ENCODE measurements at places on chromosomes 7 and 10.
A peak's percentile ranks its signal among the peaks of the same experiment; 100 is the strongest.

- DNase-seq = no peak
Measured at GRCh38 chr7:20158684-20159083, 58.5 kb downstream of the MACC1 start.

- no peak for DNase-seq
Measured at GRCh38 chr10:113643183-113643582, 20.7 kb downstream of the NRAP start.

GRCh38 chr7:151662251-151662826 lies 142.6 kb upstream of the RHEB start:
- DNase-seq = no peak

- no peak for DNase-seq
Measured at GRCh38 chr7:127671341-127671740, 19.3 kb downstream of the SND1 start.

DNA sequence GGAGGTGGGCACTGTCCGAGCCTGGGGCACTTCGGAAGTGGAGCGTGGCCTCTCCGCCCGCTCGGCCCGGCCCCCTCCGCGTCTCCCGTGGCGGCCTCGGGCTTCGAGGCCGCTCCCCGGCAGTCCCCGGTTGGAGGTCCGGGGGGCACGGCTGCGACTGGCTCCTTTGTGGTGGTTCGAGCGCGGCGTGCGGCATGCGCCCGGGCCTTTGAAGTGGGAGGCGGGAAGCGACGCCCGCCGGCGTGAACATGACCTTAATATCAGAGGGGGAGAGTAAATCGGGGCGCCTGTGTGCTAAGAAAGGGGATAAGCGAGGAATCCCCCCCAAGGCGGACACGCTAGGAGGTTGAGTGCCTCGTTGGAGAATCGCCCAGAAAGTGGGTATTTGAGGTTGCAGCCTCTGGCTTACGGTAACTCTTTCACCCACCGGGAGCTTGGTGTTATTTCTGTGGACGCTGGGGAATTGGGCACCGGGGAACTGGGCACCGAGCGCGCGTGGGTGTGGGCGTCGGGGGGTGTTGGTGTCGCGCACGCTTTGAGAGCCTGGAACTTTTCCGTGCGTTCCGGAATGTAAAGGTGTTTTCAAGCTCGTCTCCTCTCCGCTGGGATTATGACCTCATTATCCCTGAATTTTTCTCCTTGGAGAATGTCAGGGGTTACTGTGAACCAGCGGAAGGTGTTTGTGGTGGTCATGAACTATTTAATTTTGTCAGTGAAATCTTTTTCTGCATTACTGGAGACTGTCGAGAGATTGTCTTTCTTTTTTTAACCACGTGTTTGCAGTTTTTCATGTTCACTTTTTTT lies 660 bp downstream of the SUV39H2 start:
- peak; percentile 12 for DNase-seq

- DNase-seq = no peak
Measured at GRCh38 chr10:7310076-7310475, 100.8 kb downstream of the SFMBT2 start.

- DNase-seq = no peak
Measured at GRCh38 chr10:82910301-82910700, 1035.3 kb downstream of the NRG3 start.

DNA sequence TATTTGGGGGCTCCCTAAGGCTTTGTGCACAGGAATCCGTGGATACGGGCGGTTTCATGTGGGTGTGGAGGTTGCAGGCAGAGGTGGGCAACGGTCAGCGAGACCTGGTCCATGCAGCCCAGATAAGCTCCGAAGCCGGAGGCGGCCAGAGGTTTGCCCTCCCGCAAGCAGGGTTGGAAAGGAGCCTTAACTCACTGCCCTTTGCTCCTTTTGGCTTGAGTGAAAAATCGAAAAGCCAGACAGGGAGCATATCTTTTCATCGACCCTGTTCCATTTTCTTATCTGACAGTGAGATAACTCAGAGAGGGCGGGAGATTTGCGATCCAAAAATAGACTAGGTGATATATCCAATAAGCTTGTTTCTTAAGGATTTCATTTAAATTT lies 1.5 kb downstream of the GRM3 start:
- DNase-seq = no peak

DNA sequence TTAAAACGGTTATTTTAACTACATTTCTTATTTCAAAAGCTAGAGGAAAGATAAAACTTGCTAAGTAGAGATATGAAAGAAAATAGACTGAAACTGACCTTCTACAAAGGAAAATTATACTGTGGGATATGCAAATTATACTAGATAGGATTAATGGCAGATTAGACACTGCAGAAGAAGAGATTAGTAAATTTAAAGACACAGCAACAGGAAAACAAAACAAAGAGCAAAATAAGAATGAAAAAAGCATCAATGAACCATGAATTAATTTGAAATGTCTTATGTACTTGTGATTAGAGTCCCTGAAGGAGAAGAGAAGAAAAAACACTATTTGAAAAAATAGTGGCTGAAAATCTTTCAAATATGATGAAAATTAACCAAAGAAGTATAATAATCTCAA lies 52.3 kb downstream of the RNF32 start:
- no peak for DNase-seq

DNA sequence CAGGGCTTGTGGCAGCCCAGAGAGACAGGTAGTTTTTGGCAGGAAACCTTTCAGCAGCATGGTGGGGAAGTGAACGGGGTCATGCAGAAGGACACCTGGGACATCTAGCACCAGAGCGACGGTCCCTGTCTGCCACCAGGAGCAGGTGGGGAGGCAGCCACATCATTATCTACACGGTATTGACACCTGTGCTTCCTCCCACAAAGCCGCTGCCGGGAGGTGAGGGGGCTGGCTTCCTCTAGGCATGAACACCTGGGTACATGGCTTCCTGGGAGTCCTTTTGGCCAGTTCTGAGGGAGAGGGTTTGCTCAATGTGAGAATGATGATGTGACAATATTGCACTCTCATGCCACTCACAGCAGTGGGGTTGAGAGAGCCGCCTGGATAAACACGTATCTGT lies 275.2 kb downstream of the ACTR3B start:
- DNase-seq = no peak

- DNase-seq = no peak
Measured at GRCh38 chr10:91590142-91590903, 42.5 kb downstream of the PPP1R3C start.

GRCh38 chr7:97145068-97145467 lies 27.6 kb downstream of the SDHAF3 start:
- DNase-seq = no peak

DNA sequence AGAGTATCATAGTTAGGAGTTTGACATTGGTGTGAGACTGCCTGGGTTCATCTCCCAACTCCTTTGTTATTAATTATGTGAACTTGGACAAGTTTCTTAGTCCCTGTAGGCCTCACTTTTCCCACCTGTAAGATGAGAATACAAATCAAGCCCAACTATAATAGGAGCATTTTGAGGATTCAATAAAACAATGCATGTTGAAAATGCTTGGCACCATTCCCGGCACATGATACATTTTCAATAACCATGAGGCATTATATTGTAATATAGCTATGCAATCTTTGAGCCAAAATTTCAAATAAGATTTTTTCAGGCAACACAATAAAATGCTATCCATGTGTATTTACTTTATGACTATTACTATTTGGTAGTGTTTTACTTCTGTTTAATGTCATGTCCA lies 229.0 kb upstream of the SP4 start:
- no peak for DNase-seq

GRCh38 chr7:80636709-80637108 lies 1.7 kb upstream of the CD36 start:
- DNase-seq = no peak

Data from GM18507 (cell line).